ENCODE measurements at places on chromosomes 3 and 15.

DNA sequence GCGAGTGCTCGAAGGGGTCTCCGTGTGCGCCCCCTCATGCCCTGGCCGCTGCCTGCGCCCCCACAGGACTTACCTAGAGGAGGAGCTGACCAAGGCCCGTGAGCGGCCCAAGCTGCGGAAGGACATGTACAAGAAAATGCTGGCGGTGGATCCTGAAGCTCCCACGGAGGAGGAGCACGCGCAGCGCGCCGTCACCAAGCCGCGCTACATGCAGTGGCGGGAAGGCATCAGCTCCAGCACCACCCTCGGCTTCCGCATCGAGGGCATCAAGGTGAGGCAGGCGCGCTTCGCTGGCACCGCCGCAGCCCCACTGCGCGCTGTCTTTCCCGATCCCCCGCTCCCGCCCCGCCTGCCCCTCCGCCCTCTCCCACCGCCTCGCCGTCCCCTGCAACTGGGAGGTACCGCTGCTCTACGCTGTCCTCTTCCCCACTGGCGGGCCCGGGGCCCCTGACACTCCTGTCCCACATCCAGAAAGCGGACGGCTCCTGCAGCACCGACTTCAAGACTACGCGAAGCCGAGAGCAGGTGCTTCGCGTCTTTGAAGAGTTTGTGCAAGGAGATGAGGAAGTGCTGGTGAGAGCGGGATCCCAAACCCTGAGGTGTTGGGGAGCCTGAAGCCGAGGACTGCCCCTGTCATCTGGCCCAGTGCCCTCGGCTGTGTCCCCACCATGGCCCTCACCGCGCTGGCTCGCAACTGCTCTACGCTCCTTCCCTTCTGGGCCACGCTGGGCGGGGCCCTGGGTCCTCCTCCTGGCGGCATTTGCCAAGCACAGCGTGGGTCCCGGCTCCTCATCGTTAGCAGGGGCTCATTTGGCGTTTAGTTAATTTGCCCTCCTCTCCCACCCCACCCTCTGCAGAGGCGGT, 8.5 kb downstream of the ITPKA start:
- DNase-seq = peak; percentile 48

DNA sequence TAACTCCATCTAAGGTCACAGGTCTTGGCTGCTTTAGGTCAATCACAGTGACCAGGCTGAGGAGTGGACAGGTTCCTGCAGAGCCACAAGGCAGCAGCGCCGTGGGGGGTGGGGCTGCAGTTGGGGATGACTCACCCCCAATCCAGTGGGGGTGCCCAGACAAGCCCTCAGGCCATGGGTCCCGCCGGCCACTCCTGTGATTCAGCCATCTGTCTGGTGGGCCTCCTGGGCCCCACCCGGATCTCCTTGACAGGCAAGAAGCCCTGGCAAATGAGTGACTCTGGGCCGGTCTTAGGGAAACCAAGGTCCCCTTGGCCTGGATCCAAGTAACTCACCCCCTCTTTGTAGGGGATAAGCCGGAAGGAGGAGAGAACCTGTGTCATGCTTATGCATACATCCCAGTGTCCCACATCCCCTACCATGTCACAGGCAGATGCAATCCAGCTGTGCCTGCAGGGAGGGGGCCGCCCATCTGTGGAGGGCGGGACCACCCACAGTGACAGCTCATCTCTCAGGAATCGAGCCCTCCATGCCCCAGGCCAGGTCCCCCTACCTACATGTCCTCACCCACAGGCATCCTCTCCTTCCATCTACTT, 495 bp upstream of the COL7A1 start:
- no peak for DNase-seq

GRCh38 chr3:106229495-106230278, 360.9 kb upstream of the CBLB start:
- no peak for DNase-seq

DNA sequence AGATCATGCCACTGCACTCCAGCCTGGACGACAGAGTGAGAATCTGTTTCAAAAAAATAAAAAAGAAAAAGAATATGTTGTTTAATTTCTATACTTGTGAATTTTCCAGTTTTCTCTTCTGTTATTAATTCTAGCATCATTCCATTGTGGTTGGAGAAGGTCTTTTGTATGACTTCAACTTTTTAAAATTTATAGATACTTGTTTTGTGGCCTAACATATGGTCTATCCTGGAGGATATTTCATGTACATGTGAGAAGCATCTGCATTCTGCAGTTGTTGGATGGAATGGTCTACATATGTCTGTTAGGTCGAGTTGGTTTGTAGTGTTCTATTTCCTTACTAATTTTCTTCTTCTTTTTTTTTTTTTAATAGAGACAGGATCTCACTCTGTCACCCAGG, 35.6 kb downstream of the MAP1A start:
- no peak for DNase-seq

GRCh38 chr3:156674911-156675829, 780 bp downstream of the TIPARP start:
- peak; percentile 51 for DNase-seq

- DNase-seq = no peak
Observed at GRCh38 chr3:12832350-12833221, 8.8 kb downstream of the RPL32 start.

- DNase-seq = no peak
Observed at GRCh38 chr3:141426404-141427034, 58.2 kb downstream of the ZBTB38 start.

DNA sequence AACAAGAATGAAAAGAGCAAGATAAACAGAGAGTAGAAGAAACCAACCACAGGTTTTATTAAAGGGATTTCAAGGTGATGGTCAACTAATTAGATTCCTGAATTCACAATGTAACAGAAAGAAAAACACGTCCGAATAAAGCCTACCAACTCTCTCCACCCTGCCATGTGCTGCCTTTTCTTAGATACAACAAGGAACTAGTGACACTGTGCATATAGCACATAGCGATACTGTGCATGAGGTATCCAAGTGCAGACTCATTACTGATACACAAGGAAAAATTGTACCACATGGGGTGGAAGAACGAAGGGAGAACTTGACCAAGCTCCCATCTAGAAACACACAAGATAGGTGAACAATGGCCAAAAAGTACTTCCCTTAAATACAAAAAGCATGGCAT, 154.6 kb downstream of the MAGI1 start:
- DNase-seq = no peak

DNA sequence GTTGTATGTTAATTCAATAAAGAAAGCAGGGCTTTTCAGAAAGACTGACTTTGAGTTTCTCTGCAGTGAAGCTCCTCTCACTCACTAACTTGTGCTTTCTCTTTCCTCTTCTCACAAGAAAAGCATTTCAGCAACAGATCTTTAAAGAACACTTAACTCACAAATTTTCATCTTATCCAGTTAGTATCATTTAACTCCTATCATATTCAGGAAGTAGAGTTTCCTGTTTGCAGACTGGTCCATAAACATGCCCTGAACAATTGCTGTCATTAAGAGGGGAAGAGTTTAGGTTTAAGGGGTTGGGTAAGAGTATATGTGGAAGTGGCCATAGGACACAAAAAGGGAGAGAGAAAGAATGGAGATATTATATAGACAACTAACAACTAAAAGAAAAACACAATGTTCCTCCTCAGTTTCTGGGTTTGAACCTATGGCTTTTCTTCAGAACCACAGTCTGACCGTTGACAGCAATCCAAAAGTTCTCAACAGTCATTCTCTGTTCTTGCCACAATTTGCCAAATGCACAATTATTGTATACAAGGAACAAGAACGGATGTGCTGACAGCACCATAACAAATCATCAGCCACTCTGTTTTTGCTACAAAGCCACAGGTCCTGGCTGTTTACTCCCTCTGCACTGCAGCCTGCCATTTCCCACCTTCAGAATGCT, 63.9 kb downstream of the CHAC1 start:
- DNase-seq = no peak

GRCh38 chr3:143884861-143885260, 36.6 kb upstream of the SLC9A9 start:
- no peak for DNase-seq

GRCh38 chr3:90102146-90102545, 994.7 kb downstream of the EPHA3 start:
- DNase-seq = no peak

DNA sequence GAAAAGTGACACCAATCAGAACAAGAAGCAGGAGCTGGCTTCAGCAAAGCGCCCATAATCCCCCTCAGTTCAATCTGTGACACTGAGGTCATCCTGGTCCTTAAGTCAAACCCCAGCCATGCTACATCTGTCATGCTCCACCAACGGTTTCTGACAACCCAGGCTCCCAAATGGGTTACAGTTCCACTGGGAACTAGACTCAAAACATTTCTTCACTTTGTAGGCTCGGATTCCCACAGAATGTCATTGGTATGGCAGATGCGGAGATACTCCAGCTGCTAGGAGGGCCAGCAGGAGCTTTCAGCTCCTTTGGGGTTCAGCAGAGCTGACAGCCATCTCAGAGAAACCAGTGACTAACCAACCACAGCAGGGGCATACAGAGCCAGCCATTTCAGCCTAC, 48.9 kb downstream of the SUMF1 start:
- no peak for DNase-seq

DNA sequence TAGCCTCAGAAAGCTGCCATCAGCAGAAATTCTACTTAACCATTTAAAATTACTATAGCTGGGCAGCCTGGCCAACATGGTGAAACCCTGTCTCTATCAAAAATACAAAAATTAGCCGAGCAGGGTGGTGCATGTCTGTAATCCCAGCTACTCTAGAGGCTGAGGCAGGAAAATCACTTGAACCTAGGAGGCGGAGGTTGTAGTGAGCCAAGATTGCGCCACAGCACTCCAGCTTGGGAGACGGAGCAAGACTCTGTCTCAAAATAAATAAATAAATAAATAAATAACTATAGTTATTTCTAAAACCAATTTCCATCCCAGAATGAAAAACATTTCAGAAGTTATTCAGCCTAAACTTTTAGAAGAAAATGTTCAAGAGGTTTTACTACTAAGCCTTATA, 25.1 kb downstream of the LRRFIP2 start:
- no peak for DNase-seq

DNA sequence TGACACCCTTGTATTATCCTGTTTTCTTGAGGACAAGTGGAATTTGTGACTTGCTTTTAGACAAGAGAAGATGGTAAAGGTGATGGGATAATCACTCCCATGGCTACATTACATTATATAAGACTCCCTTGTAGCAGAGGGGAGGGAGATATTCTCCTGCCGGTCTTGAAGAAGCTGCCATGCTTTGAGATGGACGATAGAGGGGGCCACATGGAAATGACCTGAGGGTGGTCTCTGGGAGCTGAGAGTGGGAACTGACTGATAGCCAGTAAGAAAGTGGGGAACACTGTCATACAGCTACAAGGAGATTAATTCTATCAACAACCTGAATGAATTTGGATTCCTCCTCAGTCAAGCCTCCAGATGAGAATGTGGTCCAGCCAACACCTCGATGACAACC, 540.1 kb downstream of the NTRK3 start:
- DNase-seq = no peak

DNA sequence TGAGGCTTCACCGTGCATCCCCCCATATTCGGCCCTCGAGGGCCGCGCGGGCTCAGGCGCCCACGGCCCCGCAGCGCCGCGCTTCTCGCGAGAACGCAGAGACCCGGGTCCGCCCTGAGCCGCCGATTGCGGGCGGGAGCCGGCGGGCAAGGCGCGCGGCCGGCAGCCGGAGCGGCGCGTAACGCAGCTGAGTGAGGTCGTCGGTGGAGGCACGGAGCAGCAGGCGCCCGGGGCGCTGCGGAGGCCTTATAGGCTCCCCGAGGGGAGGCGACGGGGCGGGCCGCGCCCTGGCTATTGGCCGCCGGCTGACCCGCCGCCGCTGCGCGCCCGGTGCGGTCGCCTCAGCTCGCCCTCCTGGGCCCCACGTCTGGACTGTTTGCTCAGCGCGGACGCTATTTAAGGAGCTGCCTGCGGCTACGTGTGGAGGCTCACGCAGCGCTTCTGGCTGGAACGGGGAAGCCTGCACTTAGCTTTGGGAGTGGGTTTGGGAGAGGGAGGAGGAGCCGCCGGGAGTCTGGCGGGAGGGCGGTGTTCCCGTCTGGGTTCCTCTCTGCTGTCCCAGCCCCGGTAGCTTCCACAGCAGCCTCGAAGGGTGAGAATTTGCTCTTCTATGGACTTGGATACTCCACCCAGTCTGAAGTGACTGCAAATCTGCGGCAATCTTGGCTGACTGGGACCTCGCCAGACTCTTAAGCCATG, at the start of gene PLOD2:
Gene PLOD2, minus strand, starts transcription at position 221 of the 699 bp plus-strand sequence. Its CDS starts 195 bp downstream, at position 26.
- peak; percentile 28 for DNase-seq

- no peak for DNase-seq
Observed at GRCh38 chr3:40450438-40450837, 6.7 kb upstream of the RPL14 start.

DNA sequence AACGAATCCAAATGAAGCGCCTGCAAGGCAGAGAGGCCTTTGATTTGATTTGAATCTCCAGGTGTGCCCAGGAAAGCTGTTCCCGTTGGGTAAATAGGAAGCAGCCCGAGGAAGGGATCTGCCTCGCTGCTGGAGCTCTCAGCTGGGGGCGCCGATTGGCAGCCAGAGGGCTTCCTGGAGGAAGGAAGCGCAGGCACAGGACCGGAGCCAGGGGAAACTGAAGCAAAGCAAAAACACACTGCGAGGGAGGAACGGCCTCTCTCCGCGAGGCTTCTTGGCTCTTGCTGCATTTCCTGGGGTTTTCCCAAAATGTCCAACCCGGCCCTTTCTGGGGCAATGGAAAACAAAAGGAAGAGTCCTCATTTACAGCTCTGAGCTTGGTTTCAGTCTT, 80.3 kb downstream of the TMEM266 start:
- no peak for DNase-seq

GRCh38 chr3:87674397-87675161, 384.2 kb downstream of the CGGBP1 start:
- no peak for DNase-seq

Measured in activated CD8-positive, alpha-beta T cell treated with anti-CD3 and anti-CD28 coated beads, Interleukin-2, amount 10 ng/mL, durations not matched to agents 7 days and 5 days (primary cell).